ENCODE measurements at places on chromosomes 2 and 18.

DNA sequence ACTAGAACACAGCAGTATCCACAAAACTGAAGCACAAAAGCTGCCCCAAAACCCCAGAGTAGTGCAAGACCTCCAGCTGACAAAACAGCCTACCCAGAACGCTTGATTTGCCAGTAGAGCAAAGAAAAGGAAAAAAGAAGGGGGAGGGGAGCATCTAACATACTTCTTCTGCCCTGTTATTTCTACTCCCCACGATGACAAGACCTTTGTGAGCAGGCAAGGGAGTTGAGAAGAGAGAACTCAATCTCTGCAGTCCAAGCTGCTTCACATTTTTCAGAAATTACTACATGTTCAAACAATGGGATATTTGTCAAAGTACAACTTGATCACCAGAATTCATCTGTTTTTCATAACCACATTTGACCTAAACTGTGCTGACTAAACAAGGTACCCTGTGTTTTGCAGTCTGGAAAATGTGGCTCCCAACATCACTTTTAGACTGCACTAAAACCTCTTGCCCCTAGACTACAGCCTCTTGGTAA is 286.7 kb downstream of the EXOC6B start:
- no peak for DNase-seq

GRCh38 chr18:28961669-28962228 is 784.8 kb upstream of the CDH2 start:
- peak; percentile 6 for DNase-seq

- no peak for DNase-seq
These were observed 119.4 kb downstream of the SEPTIN10 start for GRCh38 chr2:109494351-109494750.

DNA sequence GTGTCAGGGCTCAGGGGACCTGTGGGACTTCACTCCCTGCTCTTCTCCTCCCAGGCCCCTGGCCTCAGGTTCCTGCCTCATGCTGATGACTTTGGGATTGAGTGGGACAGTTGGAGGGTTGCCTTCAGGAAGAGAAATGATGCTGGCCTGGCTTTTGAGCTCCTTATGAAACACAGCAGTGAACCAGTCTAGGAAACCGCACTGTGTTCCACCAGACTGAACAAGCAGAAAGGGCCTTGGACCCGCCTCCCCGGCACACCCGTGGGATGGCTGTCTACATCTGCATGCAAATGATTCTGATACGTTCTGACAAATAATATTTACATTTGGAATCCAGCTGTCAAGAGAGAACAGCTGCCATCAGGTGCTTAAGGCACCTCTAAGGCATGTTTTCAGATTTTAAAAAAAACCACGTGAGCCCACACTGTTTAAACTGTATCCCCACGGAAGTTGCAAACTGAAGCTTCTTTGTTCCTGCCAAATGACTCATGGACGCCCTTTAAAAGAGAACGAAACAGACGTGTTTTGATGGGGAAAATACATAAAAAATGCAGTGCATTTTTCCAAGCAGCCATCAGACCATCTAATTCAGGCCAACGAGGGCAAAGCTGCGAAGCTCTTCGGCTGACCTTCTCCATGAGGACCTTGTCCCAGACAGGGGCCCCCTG is 27.6 kb upstream of the ASAP2 start:
- DNase-seq = peak; percentile 58

GRCh38 chr18:51765606-51766360 is 568.3 kb upstream of the MEX3C start:
- DNase-seq = no peak

- no peak for DNase-seq
These were observed 130.8 kb downstream of the FIGN start for GRCh38 chr2:163604941-163605555.

GRCh38 chr2:187214306-187214705 is 233.7 kb downstream of the CALCRL start:
- no peak for DNase-seq

DNA sequence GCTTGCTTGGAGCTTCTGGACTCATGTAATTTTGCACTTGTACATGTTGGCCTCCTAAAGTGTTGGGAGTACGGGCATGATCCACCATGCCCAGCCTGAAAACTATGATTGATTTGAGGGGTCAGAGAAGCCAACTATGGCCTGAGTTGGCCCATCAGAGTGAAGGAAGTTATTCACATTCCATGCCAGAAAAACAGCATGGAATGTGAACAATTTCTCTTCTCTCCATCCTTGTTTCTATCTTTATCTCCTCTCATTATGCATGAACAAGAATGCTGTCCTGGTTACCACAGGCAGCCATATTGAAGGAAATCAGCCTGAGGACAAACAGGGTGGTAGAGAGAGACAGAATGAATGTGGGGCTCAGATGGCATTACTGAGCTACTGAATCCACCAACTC is 3.5 kb upstream of the CD226 start:
- DNase-seq = no peak

- DNase-seq = no peak
These were observed 43.1 kb downstream of the C2orf74 start for GRCh38 chr2:61205132-61205531.

DNA sequence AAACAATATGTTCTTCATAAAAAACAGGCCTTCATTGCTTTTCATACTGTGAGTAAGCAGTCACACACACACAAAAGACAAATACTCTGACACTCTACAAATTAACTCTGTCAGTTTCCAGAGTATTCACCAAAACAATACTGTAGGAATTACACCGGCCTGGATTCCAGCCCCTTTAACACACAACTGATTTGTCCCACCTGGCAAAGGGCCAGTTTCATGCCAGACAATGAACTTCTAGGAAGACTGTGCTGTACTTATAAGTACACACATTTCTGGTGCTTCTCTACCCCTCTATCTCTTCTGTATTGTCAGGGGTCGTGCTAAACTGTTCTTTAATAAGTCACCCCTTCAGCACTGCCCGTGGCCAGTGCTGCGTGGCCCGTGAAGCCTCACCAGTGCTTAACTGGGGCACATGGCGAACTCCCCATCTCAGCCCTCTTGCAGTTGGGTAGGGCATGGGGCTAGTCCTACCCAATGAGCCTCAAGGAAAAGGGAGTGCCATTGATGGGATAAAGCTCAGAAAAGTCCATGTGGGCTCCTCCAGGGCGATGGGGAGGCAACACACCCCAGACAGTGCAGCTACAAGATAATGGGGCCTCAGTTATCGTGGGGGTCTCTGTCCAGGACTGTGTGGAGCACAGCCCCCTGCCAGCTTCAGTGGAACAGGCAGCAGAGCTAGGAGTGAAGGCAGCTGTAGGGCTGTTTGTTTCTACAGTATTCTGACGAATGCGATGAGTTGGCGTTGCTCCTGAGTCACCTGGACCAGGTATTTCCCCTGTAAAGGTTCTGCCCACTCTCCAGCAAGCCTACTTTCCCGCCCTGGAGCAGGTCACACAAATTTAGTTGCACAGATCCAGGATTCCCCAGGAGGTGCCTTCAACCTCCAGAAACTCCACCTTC is 99.0 kb downstream of the SP3 start:
- DNase-seq = no peak

DNA sequence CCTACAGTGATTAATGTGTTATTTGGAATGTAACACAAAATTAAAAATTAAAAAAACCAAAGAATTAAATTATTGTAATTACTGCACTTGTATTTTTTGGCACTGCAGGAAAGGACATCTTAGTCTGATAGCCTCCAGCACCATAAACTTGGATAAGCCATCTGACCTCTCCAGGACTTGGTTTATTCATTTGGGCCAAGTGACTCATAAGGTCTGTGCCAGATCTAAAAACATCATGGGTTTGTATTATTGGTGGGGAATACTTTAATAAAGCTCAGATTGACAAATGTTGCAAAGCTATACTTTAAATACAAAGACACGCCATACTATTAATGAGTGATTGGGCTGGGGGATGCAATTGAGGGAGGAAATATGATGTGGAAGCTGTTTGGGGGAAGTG is 225.2 kb downstream of the ZNF521 start:
- DNase-seq = no peak

GRCh38 chr2:55049043-55049820 is 1.0 kb downstream of the RTN4 start:
- peak; percentile 72 for DNase-seq

Measured in NCI-H1436 (cell line).